ENCODE measurements at places on chromosomes 13 and 19.

DNA sequence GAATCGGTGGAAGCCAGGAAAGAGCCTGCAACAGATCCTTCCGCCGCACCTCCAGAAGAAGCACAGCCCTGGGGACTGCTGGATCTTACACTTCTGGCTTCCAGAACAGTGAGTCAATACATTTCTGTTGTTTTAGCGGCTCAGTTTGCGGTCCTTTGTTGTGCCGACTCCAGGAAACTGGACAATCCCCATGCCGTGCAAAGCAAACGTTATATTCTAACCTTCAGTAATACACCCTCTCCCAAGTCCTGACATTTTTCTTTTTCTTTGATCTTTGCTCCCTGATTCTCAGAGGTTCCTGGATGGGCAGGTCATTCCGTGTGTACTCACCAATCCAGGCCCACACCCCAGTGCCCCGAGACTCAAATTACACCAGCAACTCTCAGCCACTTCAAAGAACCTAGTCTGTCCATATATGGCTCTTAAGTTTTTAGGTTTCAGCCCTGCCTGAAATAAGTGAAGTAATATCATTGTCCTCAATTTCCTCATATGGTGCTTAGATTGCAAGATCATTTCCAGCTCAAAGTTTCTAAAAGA, 387.1 kb upstream of the SGCG start:
- no peak for DNase-seq
- H3K4me1 ChIP-seq = no peaks in the 10 kb centered on the region
- H3K4me3 ChIP-seq = no peak overlapping the region
- no peaks in the 10 kb centered on the region for H3K27me3 ChIP-seq
- H3K36me3 ChIP-seq = no peaks in the 10 kb centered on the region

DNA sequence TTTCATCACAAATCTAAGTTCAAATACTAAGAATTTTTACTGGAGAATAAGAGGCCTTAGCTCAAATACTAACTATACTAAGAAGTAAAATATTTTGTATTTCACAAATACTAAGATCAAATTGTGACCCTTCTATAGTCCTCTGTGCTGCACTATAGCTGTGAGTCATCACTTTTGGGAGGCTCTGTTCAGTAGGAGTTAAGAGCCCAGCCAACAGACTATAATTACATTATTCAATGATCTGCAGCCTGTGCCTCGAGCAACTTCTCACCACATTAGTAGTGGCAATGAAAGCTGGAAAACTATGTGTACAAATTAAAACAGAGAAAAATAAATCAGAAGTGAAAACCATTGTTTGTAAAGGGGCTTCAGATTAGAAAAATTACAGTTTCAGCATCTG, 147.3 kb upstream of the GPC6 start:
- H3K27ac ChIP-seq = no peak overlapping the region
- no peaks in the 10 kb centered on the region for H3K27me3 ChIP-seq
- H3K4me1 ChIP-seq = no peaks in the 10 kb centered on the region

- no peaks in the 10 kb centered on the region for H3K36me3 ChIP-seq
- no peak overlapping the region for H3K4me3 ChIP-seq
- DNase-seq = no peak
- no peak overlapping the region for H3K27ac ChIP-seq
- no peaks in the 10 kb centered on the region for H3K4me1 ChIP-seq
- H3K27me3 ChIP-seq = no peaks in the 10 kb centered on the region
Observed at GRCh38 chr19:56829596-56829995, 10.9 kb downstream of the PEG3 start.

DNA sequence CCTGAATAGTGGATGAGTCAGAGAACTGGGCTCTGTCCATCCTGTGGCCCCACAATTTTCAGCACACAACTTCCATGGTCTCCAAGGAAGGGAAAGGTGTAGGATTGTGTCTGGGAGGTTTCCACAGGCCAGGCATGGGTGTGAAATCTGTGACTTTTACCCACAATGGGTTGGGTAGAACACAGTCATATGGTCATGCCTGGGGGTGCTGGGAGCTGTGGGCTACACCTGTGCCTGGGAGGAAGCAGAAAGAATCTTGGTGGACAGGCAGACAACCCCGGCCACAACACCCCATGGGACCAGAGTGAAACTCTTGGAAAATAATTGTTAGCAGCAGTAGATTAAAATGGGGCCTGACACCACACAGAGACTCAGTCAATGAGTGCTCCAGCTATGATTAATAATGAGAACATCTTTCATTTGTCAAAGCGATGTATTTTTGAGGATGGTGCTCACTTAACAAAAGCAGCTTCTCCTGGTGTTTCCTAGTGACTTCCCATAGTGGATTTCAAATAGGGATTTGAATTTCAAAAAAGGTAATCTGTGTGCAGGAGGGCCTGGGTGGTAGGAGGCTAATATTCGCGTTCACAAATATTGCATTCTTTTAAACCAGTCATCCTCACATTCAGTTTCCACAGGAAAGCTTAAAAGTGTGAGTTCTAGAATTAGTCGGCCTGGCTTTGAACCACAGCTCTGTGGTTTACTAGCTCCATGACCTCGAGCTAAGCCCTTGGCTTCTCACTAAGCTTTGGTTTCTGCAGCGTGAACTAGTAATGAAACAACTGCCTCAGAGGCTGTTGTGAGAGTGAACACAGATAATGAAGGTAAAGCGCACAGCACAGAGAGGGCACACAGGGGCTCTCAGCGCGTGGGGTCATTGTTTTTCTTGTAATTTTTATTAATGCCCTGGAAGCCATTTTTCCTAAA, 89.3 kb upstream of the UQCRFS1 start:
- no peak for DNase-seq
- H3K4me1 ChIP-seq = no peaks in the 10 kb centered on the region
- H3K27ac ChIP-seq = no peak overlapping the region
- peaks cover 20% of the 10 kb centered on the region for H3K27me3 ChIP-seq
- H3K4me3 ChIP-seq = no peak overlapping the region

- no peak overlapping the region for H3K27ac ChIP-seq
- H3K36me3 ChIP-seq = no peaks in the 10 kb centered on the region
- H3K27me3 ChIP-seq = no peaks in the 10 kb centered on the region
- DNase-seq = no peak
- no peak overlapping the region for H3K4me3 ChIP-seq
Observed at GRCh38 chr13:110528371-110528770, 33.2 kb downstream of the RAB20 start.

DNA sequence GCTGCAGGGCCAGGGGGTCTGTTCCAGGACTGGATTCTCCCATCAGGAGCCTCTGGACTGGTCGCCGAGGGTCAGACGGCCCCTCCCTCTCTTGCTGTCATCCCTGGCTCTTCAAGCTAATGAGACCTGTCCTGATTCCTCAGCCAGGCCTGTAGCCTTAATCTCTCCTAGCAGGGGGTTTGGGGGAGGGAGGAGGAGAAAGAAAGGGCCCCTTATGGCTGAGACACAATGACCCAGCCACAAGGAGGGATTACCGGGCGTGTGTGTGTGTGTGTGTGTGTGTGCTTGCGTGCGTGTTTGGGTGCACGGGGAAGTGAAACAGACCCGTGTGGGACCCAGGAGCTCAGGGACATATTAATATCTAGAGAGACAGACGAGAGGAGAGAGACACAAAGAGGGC, 1.9 kb upstream of the CRX start:
- DNase-seq = peak; percentile 95
- H3K36me3 ChIP-seq = no peaks in the 10 kb centered on the region
- H3K4me3 ChIP-seq = peak overlapping the region; percentile 28
- H3K4me1 ChIP-seq = peaks cover 42% of the 10 kb centered on the region
- H3K27ac ChIP-seq = peak overlapping the region; percentile 54

- no peak overlapping the region for H3K4me3 ChIP-seq
- no peaks in the 10 kb centered on the region for H3K4me1 ChIP-seq
- DNase-seq = peak; percentile 60
- no peak overlapping the region for H3K27ac ChIP-seq
Observed at GRCh38 chr19:49073514-49074378, 1.2 kb upstream of the KCNA7 start.

All from neural progenitor cell (in vitro differentiated cells).